ENCODE measurements at places on chromosomes 3 and 15.

GRCh38 chr3:186644683-186645082 is 4.5 kb downstream of the FETUB start:
- DNase-seq = no peak

DNA sequence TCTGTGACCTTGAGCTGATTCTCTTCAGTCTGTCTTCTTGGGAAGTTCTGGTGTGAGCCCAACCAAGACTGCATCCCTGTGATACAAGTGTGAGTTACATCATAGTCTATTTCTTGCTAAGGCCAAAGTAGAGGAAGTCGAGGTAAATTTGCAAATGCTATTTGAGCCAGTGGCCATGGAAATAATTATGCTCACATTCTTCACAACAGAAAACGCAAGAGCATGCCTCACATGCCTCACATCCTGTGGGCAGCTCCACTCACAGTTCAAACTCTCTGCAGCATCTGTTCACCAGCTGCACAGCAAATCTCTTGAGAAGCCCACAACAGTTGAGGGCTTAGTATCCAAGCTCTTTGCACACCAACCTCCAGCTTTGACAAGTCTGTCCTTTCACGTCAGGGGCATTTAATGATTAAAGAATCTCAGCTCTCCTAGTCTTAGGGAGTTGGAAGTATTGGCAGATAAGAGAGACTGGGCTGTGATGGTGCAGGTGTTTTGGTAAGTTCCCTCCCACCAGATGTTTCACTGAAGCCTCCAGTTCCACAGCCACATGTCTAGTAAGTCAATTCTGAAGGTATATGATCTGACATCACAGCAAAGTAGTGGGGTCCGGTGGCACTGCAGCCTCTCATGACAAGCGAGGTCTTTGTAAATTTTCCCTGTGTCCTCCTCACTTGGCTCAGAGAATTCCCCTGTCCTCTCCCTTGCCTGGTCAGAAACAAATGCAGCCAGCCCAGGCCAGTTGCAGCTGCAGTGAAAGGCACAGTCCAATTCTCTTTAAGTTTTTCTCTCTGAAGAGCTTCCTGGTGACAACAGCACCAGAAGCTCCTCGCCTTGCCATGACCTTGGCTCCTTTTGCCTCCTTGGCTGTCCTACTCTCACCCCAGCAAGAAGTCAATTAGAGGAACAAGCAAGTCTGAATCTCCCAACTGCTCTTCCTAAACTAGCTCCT is 166.1 kb downstream of the SSR3 start:
- DNase-seq = no peak

- no peak for DNase-seq
Measured at GRCh38 chr3:196843435-196844110, 24.1 kb upstream of the SENP5 start.

- no peak for DNase-seq
Measured at GRCh38 chr3:24937228-24937627, 442.6 kb upstream of the THRB start.

DNA sequence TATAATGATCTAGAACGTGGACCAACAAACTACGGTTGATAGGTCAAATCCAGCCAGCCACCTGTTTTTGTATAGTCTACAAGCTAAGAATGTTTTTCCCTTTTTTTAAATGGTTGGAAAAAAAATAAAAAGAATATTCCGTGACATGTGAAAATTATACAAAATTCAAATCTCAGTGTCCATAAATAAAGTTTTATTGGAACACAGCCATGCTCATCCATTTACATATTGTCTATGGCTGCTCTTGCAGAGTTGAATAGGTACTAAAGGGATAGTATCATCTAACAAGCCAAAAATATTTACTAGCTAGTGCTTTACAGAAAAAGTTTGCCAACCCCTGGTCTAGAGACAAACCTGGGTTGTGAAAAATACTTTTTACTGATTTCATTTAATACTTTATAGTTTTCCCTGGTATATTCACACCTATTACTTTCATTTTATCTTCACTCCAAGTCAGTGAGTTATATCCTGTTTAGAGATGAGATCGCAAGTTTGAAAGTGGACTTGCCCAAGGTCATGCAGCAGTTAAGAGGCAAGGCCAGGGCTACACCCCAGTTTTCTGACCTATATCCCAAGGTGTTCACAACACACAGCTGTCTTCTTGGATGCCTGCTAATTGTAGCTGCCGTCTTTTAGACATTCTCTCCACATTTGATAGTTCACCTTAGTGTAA is 58.4 kb downstream of the IGF2BP2 start:
- DNase-seq = no peak

DNA sequence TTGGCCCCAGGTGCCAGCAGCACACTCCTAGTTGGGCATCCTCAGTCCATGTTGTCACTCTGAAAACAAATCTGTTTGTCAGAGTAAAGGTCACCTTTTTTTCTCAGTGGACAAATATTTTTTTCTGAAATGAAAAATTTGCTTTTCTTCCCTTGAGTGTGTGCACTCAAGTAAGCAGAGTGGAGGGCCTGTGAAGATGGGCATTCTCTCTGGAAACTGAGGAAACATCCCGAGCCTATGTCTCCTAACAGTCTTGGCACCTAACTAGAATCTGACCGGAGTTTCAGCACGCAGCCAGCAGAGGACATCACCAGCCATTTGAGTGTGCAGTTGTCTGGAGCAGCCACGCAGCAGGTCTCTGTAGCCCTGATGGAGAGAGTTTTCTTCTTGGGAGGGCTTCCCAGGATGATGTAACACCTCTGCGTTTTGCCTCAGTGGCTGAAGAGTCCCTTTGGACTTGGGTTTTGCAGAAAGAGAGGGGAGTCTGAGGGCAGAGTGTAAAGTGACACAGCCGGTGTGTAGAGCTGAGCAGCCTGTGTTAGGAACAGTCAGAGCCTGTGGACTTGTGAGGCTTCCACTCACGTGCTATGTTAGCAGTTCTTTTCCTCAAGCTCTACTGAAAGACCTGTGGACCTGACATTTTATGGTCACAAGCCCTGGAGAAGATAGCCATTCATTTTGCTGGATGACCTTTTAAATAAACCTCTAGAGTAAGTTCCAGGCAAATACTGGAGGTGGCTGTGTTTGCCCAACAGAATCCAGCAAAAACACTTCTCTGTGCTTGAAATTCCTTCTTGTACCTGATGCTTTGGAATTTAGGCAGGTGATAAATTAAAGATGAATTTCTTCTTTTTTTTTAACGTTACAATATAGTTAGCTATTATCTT is 51.6 kb downstream of the ABHD2 start:
- DNase-seq = no peak

GRCh38 chr15:64185146-64185911 is 22.5 kb upstream of the PPIB start:
- no peak for DNase-seq

DNA sequence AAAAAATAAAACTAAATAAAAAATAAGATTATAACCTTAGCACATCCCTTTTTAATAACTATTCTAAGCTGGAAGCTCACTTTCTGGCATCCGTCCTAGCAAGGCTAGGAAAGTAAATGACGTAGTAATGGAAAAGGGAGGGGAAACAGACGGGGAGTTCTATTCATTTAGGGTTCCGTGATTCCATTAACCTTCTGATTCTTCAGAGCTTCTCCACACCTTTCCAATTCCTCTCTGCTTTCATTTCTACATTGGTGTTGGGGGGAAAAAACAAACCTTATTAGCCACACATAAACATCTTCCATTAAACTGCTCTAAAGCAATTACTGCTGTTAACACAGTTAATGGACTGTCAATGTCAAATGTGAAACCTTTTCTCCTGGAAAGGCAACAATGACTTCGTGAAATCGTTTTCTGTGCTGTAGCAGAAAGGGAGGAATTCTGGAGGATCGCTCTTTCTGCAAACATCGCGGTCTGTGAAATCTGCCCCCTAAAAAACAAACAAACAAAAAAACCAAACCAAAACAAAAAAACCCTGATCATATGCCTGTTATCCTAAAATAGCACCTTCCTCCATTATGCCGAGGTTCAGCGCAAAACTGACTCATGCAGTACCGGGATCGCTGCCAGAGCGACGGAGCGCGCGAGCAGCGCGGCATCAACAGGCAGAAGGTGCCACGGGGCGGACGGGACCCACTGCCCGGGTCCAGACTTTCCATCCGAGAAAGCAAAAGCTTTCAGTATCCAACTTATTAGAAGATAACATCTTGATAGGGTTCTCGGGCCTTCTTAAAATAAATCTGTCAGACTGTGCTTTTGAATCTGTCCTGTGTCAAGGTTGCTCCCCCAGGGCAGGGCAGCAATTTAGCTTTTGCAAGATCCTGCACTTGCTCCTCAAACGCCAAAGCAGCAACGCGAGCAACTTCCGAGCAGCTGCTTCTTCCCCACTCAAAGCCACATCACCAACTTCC is 156.2 kb downstream of the FGF12 start:
- DNase-seq = no peak

DNA sequence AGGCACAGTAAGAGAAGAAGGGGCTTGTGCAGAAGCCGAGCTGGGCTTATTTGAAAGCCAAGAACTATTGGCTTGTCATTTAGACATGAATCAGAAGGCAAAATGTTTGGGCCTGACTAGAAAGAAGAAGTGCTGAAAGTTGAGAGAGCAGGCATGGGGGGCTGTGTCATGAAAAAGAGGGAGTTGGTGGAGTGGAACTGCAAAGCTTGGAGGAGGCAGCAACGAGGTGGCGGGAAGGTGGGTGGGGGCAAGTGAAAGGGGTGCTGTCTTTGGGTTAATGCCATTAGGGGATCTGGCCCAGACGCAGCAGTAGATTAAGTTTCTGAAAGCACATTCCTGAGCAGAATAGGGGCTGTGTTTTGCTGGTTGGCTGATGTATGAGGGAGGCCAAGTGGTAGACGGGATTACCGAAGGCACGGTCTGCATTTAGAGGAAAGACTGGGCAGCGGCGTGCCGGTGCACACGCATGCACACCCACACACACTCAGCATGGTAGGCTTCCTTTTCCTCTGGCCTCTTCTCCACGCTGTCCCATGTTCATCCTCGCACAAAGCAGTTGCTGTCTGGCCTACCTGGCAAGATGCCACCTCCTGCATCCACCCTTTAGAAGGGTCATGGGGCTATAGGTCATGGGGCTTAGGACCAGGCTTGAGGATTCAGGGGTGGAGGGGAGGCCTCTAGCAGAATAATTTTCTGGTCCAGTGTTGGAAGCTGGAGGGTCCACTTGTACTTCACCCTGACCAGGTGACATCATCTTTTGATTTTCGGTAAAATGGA is 43.0 kb downstream of the BOC start:
- DNase-seq = no peak

DNA sequence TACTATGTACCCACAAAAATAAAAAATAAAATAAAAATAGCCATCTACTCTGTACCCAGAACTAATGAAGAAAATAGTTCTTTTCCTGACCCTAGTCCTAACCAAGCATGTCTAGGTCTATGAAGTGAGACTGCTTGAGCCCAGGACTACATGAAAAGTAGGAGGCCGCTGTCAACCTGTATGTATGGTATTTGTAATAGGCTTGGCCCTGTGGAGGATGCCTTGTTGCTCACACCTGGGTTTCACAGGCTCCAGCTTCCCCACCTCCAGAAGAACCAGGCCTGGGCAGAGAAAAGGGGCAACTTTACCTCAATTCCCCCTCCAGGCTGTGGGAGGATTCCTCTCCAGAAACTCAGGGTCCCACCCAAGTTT is 6.8 kb upstream of the PKM start:
- no peak for DNase-seq

DNA sequence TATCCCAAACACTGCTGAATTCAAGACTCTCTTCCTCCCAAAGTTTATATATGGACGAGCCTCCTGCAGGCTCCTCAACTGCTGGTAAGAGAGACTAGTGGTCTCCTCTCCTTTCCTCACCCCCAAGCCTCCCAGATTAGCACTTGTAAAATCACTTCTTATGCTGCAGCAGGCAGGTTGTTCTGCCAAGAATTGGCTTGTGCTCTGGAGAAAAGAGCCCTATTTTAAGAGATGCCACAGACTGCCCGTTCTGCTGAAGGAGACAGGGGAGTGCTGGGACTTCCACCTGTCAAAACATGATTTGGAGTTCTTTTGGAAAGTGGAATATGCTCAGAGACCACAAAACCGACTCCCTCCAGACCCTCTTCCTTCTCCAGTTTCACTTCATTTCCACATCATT is 230.9 kb upstream of the EIF1B start:
- DNase-seq = no peak

- DNase-seq = peak; percentile 41
Measured at GRCh38 chr3:113532698-113533533, 561 bp downstream of the SIDT1 start.

- no peak for DNase-seq
Measured at GRCh38 chr3:141294848-141295247, 63.2 kb downstream of the PXYLP1 start.

DNA sequence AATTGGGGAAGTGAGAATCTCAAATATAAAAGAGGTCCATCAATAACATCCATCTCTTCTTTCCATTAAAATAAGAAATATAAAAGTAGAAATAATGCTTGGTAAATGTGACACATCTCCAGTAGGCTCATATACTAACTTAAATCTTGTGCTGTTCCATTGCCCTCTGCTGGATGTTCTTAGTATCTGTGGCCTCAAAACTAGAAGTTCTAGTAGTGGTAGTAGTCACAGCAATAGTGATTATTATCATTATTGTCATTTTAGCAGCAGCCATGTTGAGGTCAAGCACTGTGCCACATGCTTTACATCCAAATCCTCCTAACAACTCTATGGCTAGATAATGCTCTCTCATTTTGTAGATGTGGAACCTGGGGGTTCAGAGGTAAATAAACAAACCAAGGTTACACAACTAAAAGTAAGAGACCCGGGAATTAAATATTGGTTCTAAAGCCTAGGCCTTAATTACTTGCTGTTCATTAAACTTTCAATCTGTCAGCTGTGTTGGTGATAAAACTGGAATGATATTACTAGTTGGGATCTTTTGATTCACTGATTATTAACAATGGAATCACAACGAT is 20.2 kb upstream of the BTLA start:
- peak; percentile 54 for DNase-seq

GRCh38 chr3:23602971-23603370 is 202.8 kb upstream of the UBE2E1 start:
- DNase-seq = no peak

DNA sequence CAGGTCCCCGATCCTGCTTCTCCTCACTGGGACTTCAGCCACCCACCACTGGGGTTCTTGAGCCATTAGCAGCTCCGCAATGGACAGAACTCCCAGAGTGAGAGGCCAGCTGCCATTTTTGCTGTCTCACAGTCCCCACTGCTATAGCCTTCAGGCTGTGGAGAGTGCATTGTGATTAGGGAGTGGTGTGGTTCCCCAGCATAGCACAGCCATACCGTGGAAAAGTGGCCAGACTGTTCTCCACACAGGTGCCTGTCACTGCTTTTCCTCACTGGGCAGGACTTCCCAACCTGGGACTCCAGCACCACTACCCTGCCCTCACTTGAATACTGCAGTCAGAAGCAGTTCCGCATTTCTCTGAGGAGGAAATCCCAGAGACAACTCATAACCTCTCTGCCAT is 270.3 kb upstream of the DCBLD2 start:
- no peak for DNase-seq

DNA sequence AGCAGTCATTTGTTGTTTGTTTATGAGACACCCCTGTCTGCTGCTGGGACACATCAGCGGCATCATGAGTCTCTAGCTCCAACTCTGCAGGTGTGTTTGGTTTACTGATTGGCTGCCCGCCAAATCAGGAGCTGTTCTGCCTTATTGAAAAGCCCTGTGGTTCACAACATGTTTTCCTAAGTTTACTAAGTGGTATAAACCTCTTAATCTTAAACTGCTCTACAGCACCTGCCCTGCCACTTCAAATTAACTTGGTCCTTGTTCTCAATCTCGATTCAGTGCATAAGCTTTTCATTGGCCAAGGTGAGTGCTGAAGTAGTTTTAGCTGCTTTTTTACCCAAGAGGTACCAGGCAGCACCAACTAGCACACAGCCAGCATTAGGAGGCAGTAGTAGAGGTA is 77.8 kb upstream of the WDR72 start:
- no peak for DNase-seq

GRCh38 chr3:124315215-124316033 is 323.5 kb upstream of the ROPN1 start:
- DNase-seq = no peak

Data from GM13976 (cell line).